Pancreas (tissue), 10 donors: ENCODE measurements at places on chromosomes 2 and 18.

- no peak for DNase-seq
These were observed 4.0 kb upstream of the RAB17 start for GRCh38 chr2:237594514-237594871.

- DNase-seq, result no peak
These were observed 3.3 kb upstream of the SLC66A2 start for GRCh38 chr18:79954791-79955190.

DNA sequence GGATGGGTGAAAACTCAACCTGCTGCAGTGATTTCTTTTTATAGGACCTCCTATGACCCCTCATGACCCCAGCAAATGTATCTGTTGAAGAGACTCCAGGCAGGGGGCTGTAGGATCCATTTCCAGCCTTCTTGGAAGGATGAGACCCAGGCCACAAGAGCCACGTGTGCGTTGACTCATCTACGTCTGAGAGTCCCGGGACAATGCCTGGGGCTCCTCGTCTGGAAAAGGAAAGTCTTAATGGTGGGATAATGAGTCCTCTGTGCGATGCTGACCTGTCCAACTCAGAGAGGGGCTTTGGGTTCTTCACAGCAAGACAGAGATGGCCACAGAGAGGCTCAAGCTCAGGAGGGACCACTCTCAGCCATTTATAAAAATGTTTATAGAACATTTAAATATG is 80.8 kb downstream of the SMIM21 start:
- DNase-seq, result no peak

DNA sequence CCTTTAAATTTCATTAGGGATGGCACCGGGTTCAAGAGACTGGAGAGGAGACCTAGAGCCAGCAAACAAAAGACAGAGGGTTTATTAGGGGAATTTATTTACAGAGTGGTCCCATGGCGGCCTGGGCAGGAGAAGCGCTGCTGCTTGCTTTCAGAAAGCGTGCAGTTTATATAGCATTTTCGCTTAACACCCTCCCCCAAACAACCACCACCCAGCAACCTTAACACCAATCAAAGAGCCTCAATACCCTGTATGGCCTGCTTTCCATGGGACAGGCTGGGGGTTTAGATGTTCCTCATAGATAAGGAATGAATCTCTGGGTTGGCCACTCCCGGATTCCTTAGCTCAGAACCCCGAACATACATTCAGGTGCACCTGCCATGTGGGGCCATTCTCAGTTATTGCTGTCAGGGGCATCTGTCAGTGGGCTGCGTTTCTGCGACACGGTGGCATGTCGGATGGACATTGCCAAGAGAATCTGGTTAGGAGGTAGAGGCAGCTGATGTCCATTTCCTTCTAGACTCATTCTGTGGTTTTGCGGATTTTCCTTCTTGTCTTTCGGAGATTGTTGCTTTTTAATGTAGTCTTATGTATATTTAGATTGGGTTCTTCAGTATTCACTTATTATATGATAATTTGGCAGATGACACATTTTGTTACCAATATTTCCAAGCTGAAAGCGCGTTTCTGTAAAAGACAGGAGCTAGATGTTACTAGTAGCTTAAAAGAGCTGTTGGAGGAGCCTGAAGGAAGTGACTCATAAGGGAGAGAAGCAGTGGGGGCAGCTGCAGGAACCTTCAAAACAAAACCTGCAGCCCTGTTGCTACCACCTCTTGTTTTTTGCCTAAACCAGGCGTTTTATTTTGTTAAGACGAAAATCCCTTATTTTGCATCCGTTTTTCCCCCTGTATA is 7.2 kb downstream of the AGAP1 start:
- no peak for DNase-seq

- DNase-seq, result no peak
These were observed 328.9 kb downstream of the CLIP4 start for GRCh38 chr2:29444150-29444549.

GRCh38 chr18:8998481-8999217 is 103.8 kb upstream of the NDUFV2 start:
- DNase-seq, result no peak

DNA sequence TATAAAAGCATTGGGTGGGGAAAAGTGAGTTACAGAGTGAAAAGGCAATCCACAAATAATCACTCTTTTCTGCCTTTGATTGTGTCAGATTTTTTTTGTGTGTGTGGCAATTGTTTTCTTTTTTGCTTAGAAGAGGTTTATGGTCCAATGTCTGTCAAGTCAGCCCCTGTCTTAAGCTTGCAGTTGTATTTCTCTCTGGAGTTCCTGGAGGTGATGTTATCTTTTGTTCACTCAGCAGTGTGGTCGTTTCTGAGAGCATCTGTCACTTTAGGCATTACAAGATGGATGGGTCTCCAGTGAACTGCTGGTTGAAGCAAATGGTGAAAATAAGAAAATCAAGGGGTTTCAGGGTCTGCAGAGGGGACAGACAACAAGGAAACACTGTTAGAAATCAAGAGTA is 121.3 kb downstream of the GREB1L start:
- DNase-seq, result no peak

DNA sequence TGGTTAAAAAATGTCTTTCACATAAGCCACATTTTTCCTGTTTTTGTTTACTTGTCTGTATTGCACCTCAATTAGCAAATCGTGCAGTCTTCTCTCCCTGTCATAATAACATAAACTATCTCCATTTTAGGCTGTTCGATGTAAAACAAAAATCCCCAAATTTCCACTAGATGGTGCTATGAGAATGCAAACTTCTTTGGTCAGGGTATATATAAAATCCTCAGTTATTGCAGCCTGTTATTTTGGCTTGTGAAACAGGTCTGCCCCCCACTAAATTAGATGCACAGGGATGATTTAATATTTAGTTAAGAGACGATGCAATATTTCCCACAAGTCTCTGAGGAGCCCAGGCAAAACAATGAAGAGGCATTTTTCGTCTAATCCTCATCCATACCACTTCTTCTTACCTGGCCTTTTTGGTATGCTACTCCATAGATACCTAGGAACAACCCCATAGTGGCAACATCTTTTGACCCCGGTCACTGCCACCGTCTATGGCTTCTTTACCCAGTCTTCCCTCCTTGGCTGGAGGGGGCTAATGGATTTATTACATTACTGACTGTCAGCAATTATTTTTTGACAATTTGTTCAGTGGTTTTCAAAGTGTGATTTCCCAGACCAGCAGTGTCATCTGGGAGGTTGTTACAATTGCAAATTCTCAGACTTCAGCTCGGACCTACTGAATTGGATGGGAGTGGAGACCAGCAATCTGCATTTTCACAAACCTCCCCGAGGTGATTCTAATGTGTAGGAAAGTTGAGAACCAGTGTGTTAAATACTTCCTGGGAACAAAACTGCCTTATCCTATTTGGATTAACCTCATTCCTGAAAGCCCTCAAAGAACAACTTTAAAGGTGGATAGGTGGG is 117.4 kb upstream of the CWC22 start:
- DNase-seq, result no peak

GRCh38 chr2:48749291-48750127 is 6.0 kb downstream of the LHCGR start:
- DNase-seq, result no peak

- DNase-seq, result peak; percentile 90
These were observed at the start of gene DGKD for GRCh38 chr2:233353769-233354499. TSS of gene DGKD (plus strand) at chr2:233354494. CDS start at chr2:233354519, 25 bp downstream.

GRCh38 chr2:239790721-239791120 is 234.4 kb downstream of the NDUFA10 start:
- DNase-seq, result no peak
